ENCODE measurements at places on chromosomes 12 and 14.

DNA sequence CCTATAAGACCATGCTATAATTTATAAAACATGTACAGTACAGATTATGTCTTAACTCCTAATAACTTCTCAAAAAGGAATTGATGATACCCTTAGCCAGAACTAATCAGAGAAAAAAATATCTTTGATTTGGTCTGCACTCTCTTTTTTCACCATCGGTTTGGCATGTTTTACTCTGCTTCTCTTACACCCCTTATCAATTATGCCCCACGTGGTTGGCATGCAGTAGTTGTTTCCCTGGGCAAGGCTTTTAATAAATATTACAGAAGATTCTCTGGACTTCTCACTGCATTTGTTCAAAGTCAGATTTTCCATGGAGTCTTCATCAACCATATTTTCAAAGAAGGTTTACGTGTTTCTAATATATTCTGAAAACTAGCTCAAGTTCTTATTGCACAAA is 167.4 kb upstream of the LRIG3 start:
- no peak for DNase-seq

GRCh38 chr12:69068448-69068847 is 135.5 kb upstream of the CPM start:
- DNase-seq: no peak

DNA sequence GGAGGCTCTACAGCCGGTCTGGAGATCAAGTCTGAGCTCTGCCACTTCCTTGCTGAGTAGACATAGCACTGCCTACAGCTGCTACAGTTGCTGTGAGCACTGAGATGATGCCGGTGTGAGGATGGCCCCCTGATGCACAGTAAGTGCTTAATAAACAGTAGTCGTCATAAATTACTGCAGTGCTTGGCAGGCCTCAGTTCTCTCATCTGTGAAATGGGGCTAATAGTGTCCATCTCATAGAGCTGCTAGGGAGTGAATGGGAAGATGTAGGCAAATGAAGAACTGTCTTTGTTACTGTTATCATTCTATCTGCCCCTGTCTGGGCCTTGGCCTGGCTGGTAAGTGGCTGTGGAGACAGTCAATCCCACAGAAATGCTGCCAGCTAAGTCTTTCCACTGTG is 124.3 kb downstream of the RBM19 start:
- DNase-seq: no peak

DNA sequence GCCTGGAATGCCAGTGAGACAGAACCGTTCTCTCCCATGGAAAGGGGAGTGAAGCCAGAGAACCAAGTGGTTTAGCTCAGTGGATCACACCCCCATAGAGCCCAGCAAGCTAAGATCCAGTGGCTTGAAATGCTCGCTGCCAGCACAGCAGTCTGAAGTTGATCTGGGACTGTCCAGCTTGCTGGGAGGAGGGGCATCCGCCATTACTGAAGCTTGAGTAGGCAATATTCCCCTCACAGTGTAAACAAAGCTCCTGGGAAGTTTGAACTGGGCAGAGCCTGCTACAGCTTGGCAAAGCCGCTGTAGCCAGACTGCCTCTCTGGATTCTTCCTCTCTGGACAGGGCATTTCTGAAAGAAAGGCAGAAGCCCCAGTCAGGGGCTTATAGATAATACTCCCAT is 374.3 kb upstream of the DCN start:
- DNase-seq: no peak

- DNase-seq: no peak
Observed at GRCh38 chr14:93304771-93305170, 28.1 kb downstream of the BTBD7 start.

DNA sequence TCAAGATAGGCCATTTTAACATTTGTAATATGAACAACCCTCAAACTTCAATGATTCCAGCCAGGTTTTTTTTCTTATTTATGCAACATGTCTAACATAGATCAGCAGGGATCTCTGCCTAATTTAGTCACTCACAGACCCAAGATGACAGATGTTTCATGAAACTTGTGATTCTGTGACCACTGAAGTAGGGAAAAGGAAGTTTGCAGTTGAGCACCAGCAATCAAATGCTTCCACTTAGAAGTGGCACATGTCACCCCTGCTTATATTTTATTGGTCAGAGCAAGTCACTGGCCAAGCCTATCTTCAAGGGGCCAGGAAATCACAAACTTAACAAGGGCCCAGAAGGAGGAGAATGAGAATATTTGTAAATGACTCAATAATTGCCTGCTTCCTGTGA is 150.6 kb downstream of the BCAT1 start:
- DNase-seq: no peak

- peak; percentile 44 for DNase-seq
Observed at GRCh38 chr12:80778005-80778541, 61.4 kb downstream of the MYF5 start.

DNA sequence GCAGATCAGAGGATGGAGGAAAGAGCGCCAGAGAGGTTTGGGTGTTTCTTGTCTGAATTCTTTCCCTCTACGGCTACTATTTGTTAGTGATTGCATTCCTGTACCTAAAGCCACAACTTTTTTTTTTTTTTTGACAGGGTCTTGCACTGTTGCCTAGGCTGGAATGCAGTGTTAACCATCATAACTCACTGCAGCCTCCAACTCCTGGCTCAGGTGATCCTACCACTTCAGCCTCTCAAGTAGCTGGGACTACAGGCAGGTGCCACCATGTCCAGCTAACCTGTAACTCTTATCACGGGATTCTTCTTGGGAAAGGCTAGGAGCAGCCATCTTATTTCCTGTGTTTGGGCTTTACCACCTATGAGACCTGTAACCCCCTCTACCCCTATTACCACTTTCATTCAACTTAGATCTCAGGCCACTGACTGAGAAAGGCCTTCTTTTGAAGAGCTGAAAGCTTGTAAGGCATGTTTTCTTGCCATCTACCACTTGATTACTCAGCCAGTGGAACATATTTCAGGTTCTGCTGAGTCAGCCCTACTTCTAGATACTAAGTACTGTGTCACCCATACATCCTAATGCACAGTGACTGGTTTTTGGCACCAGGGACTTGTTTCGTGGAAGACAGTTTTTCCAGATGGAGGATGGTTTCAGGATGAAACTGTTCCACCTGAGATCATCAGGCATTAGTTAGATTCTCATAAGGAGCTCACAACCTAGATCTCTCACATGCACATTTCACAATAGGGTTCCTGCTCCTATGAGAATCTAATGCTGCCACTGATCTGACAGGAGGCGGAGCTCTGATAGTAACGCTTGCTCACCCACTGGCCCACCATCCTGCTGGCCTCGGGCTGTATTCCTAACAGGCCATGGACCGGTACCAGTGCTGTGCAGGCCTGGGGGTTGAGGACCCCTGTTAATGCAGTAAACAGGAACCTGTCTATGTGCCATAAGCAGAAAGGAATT is 6.9 kb downstream of the VEZT start:
- no peak for DNase-seq

Data from GM13977 (cell line).